Body of pancreas (tissue), 4 donors: ENCODE measurements at places on chromosomes 1 and 21. TPM values are rescaled to one million over a fixed set of nuclear protein-coding genes. Genes with fewer than 3 reads are reported as not detected.
A peak's percentile ranks its signal among the peaks of the same experiment; 100 is the strongest.

DNA sequence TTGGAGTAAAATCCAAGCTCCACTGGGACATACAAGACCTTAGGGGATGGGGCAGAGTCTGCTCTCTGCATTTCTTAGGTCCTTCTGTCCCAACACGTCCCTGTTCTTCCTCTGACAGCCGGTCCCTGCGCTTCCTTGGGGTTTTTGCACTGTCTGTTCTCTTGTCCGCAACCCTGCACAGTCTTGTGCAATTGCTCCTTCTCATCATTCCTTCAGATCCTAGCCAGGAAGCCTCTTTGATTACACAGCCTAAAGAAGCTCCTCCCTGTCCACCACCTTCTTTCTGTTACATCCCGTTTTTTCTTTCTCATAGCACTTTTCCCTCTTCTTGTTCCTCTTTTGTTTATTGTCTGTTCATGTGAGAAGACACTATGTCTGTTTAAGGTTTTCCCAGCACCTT, 19.9 kb downstream of the ACOT11 start:
- H3K27ac ChIP-seq = no peak overlapping the region
- no peak for DNase-seq
- H3K4me3 ChIP-seq = no peak overlapping the region
- no peaks in the 10 kb centered on the region for H3K27me3 ChIP-seq
- peaks cover 17% of the 10 kb centered on the region for H3K4me1 ChIP-seq

Gene AJAP1
- 0.66 TPM for total RNA-seq

- no peak overlapping the region for H3K4me3 ChIP-seq
- DNase-seq = no peak
- no peaks in the 10 kb centered on the region for H3K27me3 ChIP-seq
- no peak overlapping the region for H3K27ac ChIP-seq
- H3K36me3 ChIP-seq = no peaks in the 10 kb centered on the region
- H3K4me1 ChIP-seq = peaks cover 25% of the 10 kb centered on the region
Observed at GRCh38 chr1:162736184-162736583, 54.3 kb upstream of the HSD17B7 start.

Gene KCNJ9
- total RNA-seq = not detected

GRCh38 chr1:183365093-183365492, 53.1 kb downstream of the NMNAT2 start:
- no peaks in the 10 kb centered on the region for H3K4me1 ChIP-seq
- no peak overlapping the region for H3K27ac ChIP-seq
- no peaks in the 10 kb centered on the region for H3K36me3 ChIP-seq
- H3K4me3 ChIP-seq = no peak overlapping the region
- no peak for DNase-seq

DNA sequence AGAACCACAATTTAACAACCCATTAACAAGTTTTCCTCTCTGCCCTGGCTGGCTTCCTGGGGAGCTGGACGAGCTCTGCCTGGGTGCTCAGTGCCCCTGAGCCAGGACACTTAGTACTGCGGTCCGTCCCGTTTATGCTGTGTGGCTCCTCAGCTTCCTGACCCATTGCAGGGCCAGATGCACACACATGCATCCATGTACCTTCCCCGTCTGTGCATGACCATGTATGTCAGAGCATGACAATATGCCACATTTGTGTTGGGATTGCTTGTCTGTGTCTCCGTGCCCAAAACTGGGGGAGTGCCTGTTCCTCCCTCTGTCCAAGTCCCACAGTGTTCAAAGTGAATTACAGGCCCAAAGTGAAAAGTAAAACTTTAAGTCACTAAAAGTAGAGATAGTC, 9.7 kb upstream of the TFF3 start:
- no peak overlapping the region for H3K4me3 ChIP-seq
- no peaks in the 10 kb centered on the region for H3K4me1 ChIP-seq
- H3K27me3 ChIP-seq = no peaks in the 10 kb centered on the region

Gene HAO2
- total RNA-seq = not detected

GRCh38 chr1:153533689-153534201, 2.0 kb downstream of the S100A6 start:
- H3K27me3 ChIP-seq = no peaks in the 10 kb centered on the region
- no peak for DNase-seq
- H3K4me3 ChIP-seq = no peak overlapping the region
- peak overlapping the region; percentile 86 for H3K27ac ChIP-seq
